NT2/D1 (cell line): ENCODE measurements at places on chromosomes 13 and 19.

DNA sequence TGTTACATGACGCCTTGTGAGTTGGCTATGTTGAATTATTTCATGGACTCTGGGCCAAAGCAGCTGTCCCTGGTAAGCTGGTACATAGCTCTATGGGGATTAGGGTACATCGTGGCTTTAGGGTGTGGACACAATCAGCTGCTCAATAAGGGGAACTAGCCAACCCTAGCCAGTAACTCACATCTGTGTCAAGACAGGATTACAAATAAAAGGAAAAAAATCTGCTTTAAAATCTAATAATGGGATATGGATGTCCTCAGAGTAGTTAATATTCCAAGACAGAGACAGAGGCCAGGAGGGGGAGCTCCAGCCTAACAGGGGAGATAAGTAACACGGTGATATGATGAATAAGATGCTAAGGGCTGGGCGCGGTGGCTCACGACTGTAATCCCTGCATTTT is 21.1 kb upstream of the ZNF766 start:
- DNase-seq = no peak

GRCh38 chr19:38194061-38194701 is 29.8 kb downstream of the DPF1 start:
- no peak for DNase-seq

DNA sequence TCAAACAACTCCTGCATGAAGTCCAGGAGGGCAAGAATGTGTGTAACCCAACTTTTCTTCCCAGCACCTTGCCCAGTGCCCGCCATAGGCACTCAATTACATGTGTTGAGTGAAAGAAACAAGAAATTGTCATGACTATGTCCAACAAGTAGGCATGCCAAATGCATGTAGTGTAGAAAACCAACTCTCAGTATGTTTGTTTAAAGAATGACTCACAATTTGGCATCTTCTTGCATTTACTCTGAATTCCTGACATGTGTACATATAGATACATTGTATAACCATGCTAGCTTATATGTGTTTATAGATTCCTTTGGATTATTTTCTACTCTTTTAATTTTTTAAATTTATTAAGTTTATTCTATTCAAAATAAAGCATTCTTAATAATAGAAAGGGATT is 305.0 kb downstream of the EFNB2 start:
- no peak for DNase-seq

GRCh38 chr19:39413911-39414608 is 1.6 kb downstream of the PLEKHG2 start:
- DNase-seq = no peak

DNA sequence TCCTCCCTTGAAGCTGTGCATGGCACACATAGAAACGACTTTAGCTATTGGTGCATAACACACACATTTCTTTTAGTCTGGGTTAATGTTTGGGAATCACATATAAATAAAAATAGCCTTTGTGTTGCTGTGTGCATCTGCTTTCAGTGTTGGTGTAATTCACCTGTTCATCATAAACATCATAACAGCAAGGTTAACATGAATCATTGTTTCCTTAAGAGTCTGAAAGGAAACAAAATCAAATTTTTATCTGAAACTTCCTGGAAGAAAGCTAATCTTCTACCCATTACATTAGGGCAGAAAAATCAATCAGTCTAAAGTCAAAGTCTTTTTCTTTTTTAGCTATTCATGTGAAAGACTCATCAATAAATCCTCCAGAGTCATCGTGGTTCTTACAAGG is 35.0 kb upstream of the TNFSF11 start:
- DNase-seq = no peak

DNA sequence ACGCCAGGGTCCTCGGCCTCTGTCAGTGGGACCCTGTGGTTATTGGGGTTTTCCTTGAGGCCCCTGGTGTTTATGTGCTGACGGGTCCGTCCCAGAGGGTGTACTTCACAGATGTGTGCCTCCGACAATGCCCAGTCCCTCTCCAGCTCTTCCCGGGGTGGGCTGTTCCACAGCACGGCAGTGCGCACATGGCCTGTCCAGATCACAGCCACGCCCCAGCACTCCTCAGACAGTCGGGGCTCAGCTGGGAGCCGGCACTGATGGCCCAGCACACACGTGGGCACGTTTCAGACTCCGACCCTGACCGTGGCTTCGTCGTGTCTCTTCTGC is 16.9 kb upstream of the F7 start:
- DNase-seq = no peak

- no peak for DNase-seq
Observed at GRCh38 chr13:113084094-113084942, 21.3 kb upstream of the F7 start.

- no peak for DNase-seq
Observed at GRCh38 chr19:18788529-18789421, 2.3 kb downstream of the COMP start.

- no peak for DNase-seq
Observed at GRCh38 chr13:95708811-95709500, 32.0 kb downstream of the DNAJC3 start.

GRCh38 chr19:41545547-41545946 is 30.4 kb upstream of the CEACAM21 start:
- no peak for DNase-seq

- peak; percentile 42 for DNase-seq
Observed at GRCh38 chr13:59318320-59318930, 845.3 kb downstream of the DIAPH3 start.

GRCh38 chr13:29964181-29964845 is 113.9 kb upstream of the UBL3 start:
- peak; percentile 77 for DNase-seq
